ENCODE measurements at places on chromosomes 2 and 18. TPM values are rescaled to one million over a fixed set of nuclear protein-coding genes. Genes with fewer than 3 reads are reported as not detected.

DNA sequence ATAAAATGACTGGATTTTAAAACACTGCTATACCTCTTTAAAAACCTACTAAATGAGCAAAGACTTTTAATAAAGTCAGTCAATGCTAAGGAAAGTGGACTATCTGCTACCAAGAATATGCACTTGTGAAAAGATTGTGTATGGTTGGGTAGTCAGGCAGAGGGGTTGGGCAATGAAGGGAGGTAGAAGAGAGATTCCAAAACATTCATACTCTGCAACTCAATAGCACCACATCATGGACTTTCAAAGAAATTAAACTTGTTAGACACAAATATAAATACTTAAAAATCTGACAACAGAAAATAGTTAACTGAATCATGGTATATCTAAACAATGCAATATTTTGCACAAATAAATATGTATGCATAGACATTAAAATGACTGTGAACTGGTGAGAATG is 139.9 kb upstream of the MAPRE2 start:
- no peak for DNase-seq

- no peak for DNase-seq
These were observed 281.9 kb downstream of the SRBD1 start for GRCh38 chr2:45329045-45329677.

GRCh38 chr2:2798337-2798736 is 467.3 kb upstream of the MYT1L start:
- DNase-seq, result no peak

The FAM124B gene
- total RNA-seq, result 7.8 TPM

DNA sequence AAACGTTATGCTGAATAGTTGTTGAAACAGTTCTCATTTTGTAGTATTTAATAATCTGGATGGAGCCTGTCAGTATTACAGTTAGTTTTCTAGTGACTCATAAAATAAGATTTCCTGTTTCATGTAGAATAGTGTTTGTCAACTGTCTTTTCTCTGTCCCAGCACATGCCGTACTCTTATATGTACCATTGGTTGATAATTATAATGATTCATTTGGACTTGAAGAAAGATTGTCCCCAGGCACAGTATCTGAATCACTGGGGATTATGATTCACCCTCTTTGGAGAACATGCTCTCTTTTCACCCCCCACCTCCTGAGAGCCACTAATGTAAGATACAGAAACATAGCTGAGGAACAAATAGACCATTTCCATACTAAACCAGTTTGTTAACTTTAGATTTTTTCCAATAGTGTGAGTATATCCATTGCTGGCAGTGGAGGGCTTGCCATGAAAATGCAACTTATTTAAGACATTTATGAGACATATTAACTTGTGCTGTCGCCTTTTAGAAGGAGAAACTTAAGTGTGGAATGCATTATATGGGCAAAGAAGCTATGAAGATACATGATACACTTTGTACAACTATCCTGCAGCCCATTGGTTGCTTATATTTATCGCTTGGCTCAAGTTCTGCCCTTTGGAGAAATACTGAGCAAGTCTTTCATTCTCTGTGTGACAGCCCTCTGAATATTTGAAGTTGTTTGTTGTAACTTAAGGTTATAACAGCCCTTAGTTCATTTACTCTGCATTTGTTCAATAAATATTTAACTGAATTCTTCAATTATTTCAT is 12.4 kb downstream of the COPS8 start:
- DNase-seq, result no peak

DNA sequence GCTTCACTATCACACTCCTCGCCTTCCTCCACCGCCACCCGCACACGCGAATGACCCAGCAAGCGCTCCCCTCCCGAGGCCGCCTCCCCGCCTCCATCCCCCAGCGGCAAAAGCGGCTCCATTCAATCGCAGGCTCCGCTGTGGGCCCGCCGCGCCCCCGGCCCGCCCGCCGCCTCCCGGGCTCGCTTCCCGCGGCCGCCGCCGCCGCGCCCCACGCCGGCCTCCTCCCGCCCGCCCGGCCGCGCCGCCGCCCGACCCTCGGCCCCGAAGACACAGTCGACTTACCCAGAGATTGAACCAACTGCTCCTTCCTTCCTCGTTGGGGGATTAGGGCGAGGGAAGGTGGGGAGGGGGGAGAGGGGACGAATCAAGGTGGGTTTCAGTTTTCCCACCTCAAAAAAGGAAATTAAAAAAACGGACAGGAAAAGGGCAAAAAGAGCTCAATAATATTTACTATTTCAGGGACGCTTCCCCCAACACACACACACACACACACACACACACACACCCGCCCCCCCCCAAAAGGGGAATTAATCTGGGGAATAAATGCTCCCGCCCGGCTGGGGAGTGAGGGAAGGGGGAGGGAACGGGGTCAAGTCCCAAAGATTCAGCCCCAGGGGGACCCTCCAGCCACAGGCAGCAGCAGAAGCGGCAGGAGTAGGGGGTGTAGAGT is 743 bp downstream of the XPO1 start:
- no peak for DNase-seq

The PXDN gene
- total RNA-seq, result 35.6 TPM

The TNFRSF11A gene
- total RNA-seq, result 1.6 TPM

GRCh38 chr18:59779979-59780378 is 82.8 kb upstream of the CCBE1 start:
- DNase-seq, result no peak

The COL4A3 gene
- total RNA-seq, result 0.16 TPM

DNA sequence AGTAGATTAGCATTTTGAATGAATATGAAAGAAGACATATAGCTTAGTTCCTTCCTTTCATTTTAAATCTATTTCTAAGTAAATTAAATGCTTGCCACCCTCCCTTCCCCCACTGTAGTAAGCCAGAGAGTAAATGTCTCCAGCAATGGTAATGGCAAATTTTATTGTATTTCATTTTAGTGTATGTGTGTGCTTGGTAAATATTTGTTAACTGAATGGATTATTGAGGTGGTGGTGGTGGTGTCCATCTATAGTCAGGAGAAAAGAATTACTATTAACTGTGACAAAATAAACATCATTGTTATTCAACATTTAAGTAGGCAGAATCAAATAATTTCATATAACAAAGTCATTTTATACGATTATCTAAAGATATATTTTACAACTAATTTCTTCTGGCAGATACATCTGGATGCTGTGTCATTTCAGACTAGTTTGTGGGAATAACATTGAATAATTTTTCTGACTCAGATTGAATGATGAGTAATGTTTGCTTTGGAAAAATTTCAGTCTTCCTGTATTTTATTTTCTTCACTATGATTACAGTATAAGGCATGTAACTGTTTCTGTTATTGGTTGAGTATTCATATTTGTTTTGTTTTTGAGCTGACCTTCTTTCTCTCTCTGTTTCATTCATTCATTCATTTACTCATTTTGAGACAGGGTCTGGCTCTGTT is 18.3 kb downstream of the ASXL3 start:
- DNase-seq, result no peak

Measured in occipital lobe (tissue), 3 donors.